ENCODE measurements at places on chromosomes 4 and X.
A peak's percentile ranks its signal among the peaks of the same experiment; 100 is the strongest.

DNA sequence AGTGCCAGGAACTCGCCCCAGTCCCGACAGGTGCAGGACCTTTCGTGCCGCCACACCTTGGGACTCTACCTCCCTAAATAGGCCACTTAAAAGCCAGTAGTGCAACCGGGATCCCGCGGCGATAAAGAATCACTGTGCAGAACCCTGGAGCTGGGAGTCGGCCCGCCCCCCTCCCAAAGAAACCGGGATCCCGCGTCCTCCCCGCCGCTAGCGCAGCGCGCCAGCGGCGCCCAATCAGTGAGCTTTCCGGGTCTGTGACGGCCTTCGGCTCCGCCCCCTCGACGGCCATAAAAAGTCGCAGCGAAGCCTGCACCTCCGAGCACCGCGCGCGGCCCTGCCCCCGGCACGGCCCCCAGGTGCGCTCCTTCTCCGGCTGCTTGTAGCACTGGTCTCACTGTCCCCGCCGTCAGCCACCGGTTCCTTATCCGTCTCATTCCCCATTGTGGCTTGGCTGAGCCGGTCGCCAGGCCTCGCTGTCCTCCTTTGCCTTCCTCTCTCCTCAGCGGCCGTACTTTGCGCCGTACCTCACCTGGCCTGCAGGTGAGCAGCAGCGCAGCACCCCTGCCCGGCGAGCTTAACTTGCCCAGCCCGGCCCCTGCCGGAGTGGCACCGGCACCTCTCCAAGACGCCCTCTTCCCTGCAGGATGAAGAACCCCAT lies at the start of gene LRAT:
TSS of gene LRAT (plus strand) at position 318 of the 658 bp plus-strand sequence. CDS start at position 645, 327 bp downstream.
- DNase-seq = peak; percentile 10

GRCh38 chrX:142593361-142593862 lies 388.3 kb upstream of the MAGEC2 start:
- no peak for DNase-seq

GRCh38 chr4:126890994-126891393 lies 741.8 kb upstream of the INTU start:
- DNase-seq = no peak

DNA sequence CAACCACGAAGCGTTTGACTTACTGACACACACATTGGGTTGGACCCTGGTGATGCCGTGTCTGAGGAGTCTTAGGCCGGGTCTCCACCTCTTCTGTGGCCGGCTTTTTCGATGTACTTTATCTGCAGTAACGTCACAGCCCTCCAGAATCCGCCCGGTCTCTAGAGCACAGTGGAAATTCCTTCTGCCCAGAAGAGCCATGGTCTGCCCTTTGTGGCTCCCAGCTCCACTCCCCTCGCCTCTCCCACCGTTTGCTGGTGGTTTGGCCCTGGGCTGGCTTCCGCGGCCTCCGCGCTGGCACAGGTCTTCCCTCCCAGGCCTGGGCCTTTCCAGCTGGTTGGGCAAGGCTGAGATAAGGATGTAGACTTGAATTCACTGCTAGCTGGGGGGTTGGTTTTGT lies 4.3 kb downstream of the MAEA start:
- no peak for DNase-seq

DNA sequence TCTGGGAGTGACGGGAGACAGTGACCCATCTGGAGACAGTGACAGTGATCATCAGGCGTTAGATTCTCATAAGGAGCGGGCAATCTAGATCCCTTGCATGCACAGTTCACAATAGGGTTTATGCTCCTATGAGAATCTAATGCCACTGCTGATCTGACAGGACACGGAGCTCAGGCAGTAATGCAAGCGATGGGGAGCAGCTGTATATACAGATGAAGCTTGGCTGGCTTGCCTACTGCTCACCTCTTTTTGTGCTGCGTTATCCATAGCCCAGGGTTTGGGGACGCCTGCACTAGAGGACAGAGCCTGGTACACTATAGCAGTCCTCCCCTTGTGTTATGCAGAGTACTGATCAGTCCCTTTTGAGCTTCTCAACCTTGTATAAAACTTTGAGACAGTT lies 23.5 kb downstream of the NFKB1 start:
- no peak for DNase-seq

- DNase-seq = no peak
Measured at GRCh38 chr4:153521478-153521877, 55.3 kb downstream of the TMEM131L start.

DNA sequence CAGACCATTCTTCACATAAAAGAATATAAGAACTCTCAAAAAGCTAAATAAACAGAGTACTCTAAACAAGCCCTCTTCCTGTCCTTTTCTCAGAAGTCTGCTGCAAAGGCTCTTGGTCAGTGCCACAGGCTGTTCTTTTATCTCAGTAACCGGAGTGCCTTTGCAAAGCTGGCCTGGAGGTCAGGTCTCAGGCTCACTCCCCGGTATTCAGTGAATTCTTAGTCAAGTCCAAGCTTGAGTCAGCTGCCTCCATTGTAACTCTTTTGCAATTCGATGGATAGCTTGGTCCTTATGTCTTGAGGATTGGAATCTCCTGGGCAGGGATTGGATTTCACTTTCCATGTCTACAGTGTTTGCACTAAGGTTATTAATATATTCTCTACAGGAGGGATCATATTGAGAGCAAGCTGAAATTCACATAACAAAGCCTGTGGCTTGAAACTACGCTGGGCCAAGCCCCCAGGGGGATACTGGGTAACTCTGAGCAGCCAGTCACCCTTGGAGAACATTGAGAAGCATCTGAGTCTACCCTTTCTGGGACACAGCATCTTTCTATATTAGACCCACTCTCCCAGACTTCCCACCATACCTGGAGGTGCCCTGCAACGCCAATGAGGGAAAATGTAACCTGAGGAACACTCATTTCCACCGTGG lies 10.0 kb upstream of the HS6ST2 start:
- DNase-seq = no peak

DNA sequence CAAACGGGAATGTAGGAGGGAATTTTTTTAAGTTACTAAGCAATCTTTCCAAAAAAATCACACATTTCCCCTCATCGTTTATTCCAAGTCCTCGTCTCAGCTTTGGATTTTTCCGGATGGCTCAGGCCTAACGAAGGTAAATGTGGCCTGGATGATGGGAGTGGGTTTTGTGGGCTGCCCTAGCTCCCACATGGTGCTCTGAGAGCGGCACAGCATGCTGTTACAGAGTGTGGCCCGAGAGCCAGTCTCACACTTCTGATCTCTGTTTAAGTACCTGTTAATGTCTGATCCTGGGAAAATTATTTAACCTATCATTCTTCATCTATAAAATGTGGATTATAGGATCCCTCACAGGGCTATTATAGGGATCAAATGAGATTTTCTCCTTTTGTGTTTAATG lies 38.2 kb upstream of the ADAM29 start:
- DNase-seq = no peak
